ENCODE measurements at places on chromosomes 4 and X. TPM values are rescaled to one million over a fixed set of nuclear protein-coding genes. Genes with fewer than 3 reads are reported as not detected.

DNA sequence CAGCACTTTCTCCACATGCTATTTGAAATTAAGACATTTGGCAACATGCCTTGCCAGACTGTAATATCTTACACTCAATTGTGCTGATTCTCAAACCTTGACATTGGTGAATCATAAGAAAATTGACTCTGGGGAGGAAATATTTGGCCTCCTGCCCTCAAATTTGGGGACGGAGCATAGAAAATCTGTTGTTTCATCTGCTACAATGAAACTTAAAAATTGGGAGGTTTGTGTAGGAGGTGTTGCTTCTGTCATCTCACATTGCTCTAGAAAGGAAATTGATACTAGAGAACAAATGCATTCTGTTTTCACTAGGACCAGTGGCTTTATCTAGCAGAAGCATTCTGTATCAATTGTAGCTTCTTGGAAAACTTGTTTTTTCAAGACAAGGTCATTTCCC lies 5.3 kb downstream of the OCRL start:
- DNase-seq, result no peak

GRCh38 chrX:101409043-101409442 lies 1.0 kb downstream of the HNRNPH2 start:
- DNase-seq, result no peak

DNA sequence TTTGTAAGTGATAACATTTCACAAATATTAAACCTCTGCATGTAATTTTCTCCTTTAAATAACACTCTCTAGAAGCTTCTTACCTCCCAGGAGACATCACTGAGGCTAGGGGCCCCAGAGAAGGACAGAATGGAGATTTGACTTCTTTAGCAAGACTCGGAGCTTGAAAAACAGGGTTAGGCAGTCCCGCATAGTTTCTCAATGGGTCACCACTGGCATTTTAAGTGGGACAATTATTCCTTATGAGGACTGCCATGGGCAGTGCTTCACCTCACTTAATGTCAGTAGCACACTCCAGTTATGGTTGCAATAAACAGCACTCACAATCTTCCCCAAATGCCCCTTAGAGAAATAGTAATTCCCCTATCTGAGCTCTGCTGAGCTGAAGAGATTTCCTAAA lies 66.7 kb upstream of the NOCT start:
- DNase-seq, result no peak

DNA sequence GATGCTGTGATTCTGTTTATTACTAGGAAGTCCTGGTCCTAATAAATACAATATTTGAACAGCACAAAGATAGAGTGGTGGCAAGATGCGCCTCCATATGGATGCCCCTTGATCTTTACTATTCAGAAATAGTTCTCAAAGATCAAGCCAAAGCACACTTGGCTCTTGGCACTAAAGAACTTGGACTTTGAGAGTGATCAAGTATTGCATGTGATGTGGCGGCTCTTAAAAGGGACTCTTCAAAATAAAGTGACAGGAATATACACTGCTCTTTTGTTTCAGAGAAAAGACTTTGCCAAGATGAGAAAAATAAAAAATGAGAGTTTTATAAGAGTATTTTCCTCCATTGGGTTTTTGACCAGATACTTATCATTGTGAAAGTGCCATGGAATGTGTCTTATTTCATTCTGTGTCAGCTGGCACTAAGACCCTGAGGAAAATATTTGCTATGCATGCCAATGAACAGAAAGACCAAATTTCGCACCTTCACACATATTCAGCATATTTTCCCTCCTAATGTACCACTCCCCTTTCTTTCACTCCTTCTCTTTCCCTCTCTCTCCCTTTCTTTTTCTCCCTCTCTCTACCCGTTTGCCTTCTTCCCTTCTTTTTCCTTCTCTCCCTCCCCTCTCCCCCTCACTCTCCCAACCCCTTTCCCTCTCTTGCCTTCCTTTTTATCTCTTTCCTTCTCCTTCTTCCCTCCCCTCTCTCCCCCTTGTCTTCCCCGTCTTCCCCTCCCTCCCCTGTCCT lies 35.1 kb downstream of the ARHGAP24 start:
- DNase-seq, result no peak

- no peak for DNase-seq
Observed at GRCh38 chr4:52645300-52645699, 13.8 kb downstream of the USP46 start.

GRCh38 chr4:140004922-140005627 lies 148.9 kb downstream of the MAML3 start:
- DNase-seq, result no peak

DNA sequence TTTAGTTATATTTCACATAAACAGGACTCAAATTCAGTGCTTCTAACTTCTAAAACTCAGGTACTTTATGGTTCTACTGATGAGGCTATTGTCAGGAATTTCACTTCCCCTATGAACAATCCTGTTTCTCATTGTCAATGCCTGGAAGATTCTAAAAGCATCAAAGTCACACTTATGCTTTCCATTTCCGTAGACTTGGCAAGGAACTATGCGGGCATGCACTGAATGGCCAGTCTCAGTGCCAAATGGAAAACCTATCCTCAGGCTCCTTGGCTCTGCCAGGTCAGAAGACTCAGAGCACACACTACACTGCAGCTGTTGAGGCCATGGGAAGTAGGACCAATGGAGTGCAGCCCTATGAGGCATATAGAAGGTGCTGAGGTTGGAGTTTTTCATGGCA lies 97.0 kb upstream of the PTPN13 start:
- no peak for DNase-seq

DNA sequence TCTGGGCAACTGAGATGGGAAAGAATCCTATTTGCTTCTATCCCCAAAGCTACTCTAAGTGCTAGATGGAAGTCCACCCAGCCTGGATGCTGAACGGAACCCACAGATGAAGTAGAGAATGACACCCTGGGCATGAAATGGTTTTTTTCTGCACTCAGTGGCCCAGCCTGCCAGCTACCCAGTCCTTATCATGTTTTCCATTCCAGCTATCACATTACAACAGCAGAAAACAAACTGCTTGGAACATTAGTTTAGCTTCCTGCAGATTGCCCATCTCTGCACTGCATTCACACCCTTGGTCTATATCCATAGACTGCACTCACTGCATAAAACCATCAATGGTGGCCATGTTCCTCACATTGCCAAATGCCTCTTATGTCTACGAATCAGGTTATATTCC lies 79.1 kb downstream of the NYX start:
- no peak for DNase-seq

GRCh38 chr4:109390115-109390768 lies 43.4 kb upstream of the SEC24B start:
- DNase-seq, result no peak

- DNase-seq, result no peak
Observed at GRCh38 chr4:1812720-1813119, 19.6 kb downstream of the FGFR3 start.

- no peak for DNase-seq
Observed at GRCh38 chr4:89836031-89836745, 773 bp downstream of the SNCA start.

GRCh38 chrX:134541906-134542305 lies 81.9 kb downstream of the HPRT1 start:
- no peak for DNase-seq

DNA sequence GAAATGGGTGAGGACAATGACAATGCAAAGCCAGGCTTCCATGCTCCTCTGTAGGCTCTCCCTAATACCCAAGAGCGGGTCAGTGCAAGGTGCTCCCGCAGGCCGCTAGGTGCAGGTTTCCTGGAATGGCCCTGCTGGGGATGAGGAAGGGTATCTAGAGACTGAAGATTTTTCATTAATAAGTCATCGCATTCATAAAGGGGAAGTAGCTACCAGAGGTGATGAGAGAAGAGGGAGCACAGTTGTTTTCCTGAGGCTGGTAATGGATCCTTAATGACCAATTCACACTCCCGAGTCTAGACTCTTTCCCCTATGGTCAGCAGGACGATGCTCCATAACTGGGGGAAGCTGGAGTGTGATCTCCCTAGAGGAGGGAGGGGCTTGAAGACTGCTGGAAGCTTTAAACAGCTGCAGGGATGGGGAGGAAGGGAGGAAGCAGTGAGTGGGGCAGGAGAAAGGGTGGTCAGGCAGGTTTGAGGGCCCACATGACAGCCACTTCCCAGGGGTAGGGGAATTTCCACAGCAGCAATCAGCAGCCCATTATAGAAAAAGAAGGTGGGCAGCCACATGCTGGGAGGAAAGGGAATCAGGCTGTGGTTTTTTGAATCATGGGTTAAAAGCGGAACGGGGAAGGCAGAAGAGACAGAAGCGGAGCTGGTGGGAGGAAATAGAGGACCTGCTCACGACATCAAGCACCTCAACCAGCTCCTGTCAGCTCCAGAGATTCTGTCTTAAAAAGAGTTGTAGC lies 10.2 kb upstream of the ATP6AP2 start:
- no peak for DNase-seq

- no peak for DNase-seq
Observed at GRCh38 chrX:30005813-30006212, 209.6 kb upstream of the MAGEB2 start.

GRCh38 chr4:113959539-113959937 lies 19.9 kb downstream of the ARSJ start:
- DNase-seq, result no peak

DNA sequence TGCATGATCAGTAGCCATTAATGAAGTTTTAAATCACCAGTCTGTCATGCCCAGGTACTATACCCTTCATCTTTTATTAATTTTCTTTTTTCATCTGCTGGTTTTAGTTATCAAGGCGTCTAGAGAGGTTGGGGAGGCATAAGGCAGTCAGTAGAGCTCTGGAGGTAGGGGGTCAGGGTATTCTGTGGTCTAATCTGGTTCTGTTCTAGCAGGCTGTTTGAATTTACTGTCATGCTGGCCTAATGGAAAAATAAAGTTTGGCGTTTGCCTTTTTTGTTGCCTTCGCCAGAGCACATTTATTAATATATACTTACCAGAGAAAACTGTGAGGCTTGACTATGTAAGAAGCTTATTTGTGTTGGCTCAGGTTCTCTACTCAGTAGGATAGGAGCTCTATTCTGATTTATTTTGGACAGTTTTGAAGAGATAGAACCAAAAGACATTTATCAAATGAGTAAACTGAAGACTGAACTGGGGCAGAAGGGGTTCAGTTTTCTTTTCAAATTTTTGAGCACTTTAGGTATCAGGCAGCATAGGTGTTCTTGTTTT lies 46.9 kb downstream of the TMEM131L start:
- DNase-seq, result no peak

- DNase-seq, result no peak
Observed at GRCh38 chrX:46298821-46299220, 246.4 kb downstream of the ZNF674 start.

- no peak for DNase-seq
Observed at GRCh38 chr4:157271166-157271869, 50.8 kb downstream of the GRIA2 start.

Gene TECRL
- total RNA-seq, result not detected

Gene ZCCHC12
- not detected for total RNA-seq

Gene IL21
- total RNA-seq, result not detected

Gene FSTL5
- not detected for total RNA-seq

Gene ETDB
- total RNA-seq, result not detected

Gene SPANXN4
- total RNA-seq, result not detected

Gene CXorf65
- not detected for total RNA-seq

Gene FHIP1A
- total RNA-seq, result 14.3 TPM

Gene RASSF6
- total RNA-seq, result 1.9 TPM

Gene MAP3K15
- 3.2 TPM for total RNA-seq

Gene VSIG4
- 569 TPM for total RNA-seq

Gene MAGEC2
- total RNA-seq, result not detected

Gene PGAM4
- not detected for total RNA-seq
